ENCODE measurements at places on chromosomes 6 and 20.

DNA sequence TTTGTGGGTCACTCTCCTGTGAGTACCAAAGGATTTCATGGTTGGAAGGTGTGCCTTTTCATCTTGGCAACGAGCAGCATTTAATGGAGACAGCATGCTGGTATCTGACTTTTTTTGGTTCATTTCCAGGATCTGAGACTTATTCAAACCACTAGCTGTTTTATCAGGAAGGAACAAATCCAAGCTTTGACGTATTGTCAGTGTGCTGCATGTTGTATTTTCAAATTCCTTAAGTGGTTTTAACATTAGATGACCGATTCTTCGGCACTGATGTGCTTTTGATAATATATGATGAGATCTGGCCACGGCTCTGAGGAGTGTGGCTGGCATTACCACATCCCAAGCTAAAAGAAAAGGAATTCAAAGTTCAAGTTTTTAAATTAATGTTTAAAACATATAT lies 6.4 kb downstream of the RMND1 start:
- DNase-seq, result no peak

- no peak for DNase-seq
Measured at GRCh38 chr6:121652726-121653623, 217.5 kb downstream of the GJA1 start.

- no peak for DNase-seq
Measured at GRCh38 chr6:144661116-144661806, 376.1 kb downstream of the UTRN start.

DNA sequence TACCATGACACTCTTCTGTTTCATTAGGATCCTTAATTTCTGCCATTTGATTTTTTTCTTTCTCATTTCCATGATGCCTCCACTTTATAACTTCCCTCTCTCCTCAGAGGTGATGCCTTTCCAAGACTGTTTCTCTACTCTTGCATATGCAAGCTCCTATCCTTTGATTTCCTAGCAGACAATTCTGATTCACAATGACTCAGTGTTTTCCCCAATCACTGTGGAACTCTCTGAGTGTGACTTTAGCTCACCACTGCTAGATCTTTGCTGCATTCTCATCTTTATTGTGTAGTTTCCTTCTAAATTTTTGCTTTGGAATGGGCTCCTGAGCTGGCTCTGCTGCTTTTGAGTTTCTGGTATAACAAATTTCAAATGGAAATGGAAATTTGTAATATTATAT lies 184.9 kb downstream of the TINAG start:
- DNase-seq, result no peak

DNA sequence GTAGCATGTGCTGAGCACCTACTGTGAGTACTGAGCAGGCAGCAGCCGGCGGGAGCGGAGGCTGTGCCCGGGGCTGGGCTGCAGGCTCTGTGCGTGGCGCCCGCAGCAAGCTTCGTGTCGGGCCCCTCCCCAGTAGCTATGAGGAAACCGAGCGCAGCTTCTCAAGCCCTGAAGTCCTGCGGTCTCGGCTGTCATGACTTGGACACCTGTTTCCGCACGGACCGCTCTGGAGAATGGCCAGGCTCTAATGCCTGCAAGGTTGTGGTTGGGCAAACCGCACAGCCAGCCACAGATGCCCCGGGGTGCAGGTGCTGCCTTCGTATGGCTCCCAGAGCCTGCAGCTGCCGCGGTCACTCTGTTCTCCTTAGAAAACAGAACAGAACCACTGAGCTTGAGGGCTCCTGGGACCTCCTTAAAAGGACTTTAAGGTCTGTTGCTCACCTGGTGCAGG lies 33.7 kb downstream of the PYGB start:
- peak; percentile 5 for DNase-seq

DNA sequence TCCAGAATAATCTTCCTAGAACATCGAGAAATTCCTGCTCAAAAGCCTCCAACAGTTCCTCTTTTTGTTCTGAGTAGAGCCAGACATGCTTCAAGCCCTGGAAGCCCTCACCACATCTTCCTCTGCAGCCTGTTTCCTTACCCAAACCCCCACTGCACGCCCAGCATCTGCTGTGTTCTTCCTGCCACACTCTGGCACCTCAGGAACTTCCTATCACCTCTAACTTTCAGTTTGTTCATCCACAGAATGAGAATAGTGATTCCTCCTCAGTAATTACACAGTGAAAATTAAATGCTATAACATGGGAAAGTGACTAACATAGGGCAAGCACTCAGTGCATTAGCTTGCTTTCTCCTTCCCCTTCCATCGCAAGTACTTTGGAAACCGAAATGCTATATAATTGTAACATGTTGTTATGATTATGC lies 26.3 kb downstream of the C6orf89 start:
- no peak for DNase-seq

DNA sequence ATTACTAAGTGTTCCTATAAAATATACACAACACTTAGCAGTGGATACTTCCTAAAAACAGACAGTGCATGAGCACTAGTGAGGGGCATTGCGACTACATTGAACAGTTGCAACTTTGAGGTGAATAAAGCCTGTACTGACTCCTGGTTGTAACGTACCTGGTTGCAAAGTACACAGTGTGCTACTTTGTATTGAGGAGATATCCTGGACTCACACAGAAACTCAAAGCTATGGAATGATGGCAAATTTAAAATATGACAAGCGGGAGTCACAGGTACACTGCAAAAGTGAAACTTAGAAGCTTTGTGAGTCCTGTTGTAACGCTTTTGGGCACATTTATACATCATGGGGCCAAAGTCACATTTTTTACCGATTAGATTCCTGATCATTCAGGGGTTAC lies 55.6 kb upstream of the HLA-A start:
- no peak for DNase-seq

- DNase-seq, result no peak
Measured at GRCh38 chr20:14114065-14114704, 118.9 kb downstream of the MACROD2 start.
